ENCODE measurements at places on chromosomes 12 and 14. TPM values are rescaled to one million over a fixed set of nuclear protein-coding genes. Genes with fewer than 3 reads are reported as not detected.

DNA sequence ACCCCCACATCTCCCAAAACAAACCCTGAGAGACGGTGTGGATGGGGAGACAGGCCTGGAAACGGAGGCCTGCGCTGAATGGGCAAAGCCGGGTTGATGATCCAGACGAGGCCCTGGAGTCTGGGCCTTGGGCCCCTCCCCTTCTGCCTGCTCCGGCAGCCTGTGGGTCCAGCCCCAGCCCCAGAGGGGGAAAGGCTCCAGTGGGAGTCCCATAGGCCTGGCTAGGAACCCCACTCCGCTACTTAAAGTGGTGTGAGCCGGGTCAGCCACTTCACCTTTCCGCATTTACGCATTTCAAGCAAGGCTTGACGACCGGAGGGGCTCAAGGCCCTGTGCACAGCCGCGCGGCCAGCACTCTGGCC lies 695 bp upstream of the TNFAIP2 start:
- DNase-seq, result no peak

DNA sequence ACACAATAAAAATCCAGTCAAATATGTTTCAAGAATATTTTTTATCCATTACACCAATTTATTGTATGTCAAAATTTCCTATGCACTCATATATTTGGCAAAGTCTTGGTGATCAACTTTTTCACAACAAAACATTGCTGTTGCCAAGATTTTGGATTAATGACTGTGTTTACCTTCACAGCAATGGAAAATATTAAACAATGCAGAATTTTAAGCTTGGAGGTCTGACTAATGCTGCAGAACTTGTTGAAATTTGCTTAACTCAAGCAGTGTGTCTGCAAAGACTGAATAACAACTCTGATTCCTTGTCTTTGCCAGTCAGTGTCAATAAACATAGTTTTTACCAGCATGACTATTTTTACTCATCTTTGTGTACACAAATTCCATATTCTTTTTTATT lies 336.4 kb downstream of the CCER1 start:
- no peak for DNase-seq

GRCh38 chr14:58082491-58083098 lies 69.4 kb downstream of the ARMH4 start:
- DNase-seq, result no peak

DNA sequence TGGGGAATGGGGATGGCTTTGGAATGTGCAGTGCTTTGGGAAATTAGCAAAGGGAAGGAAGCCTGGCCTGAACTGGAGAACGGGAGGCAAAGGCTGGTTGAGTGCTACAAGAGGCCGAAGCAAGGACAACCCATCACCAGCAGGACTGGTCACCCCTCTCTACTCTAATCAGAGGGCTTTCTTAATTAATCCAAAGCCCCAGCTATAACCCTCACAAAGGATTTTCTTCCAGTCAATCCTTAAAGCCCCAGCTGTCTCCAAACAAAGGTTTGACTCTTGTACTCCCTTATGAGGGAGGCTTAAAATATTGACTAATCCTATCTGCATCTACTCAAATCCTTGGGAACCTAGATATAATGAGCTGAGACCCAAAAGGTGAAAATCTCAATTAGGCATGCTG lies 256.3 kb downstream of the NTF3 start:
- no peak for DNase-seq

KRT78 gene
- polyA plus RNA-seq, result not detected

OR6C3 gene
- not detected for polyA plus RNA-seq

IKZF4 gene
- 23.1 TPM for polyA plus RNA-seq
